Karpas-422 (cell line): ENCODE measurements at places on chromosomes 4 and X. TPM values are rescaled to one million over a fixed set of nuclear protein-coding genes. Genes with fewer than 3 reads are reported as not detected.

DNA sequence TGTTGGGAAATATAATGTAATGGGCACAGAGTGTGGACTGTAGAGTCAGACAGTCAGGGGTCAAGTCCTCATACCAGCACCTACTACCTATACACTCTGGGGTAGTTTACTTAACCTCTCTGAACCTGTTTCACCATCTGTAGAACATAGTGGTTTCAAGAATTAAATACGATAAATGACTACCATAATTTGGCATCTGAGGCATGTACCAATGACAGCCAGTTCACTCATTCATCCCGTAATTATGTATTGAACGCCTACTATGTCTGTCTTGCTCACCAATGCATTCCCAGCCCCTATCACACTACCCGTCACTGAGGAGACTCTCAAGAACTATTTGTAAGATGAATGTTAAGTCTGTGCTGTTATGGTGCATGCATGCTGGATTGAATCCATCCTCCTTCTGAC lies 2.0 kb upstream of the FGB start:
- DNase-seq, result no peak
- H3K4me1 ChIP-seq, result no peaks in the 10 kb centered on the region
- no peak overlapping the region for H3K4me3 ChIP-seq
- no peak overlapping the region for H3K27ac ChIP-seq

The HNRNPD gene
- total RNA-seq, result 50.7 and 64.1 TPM in 2 replicates

GRCh38 chrX:29852767-29853166 lies 362.6 kb upstream of the MAGEB2 start:
- no peaks in the 10 kb centered on the region for H3K27me3 ChIP-seq
- no peak overlapping the region for H3K4me3 ChIP-seq
- no peaks in the 10 kb centered on the region for H3K36me3 ChIP-seq
- DNase-seq, result no peak
- H3K27ac ChIP-seq, result no peak overlapping the region

The BGN gene
- not detected in 2 replicates for total RNA-seq
